Left renal pelvis (tissue), 4 donors: ENCODE measurements at places on chromosomes 12 and 14.

DNA sequence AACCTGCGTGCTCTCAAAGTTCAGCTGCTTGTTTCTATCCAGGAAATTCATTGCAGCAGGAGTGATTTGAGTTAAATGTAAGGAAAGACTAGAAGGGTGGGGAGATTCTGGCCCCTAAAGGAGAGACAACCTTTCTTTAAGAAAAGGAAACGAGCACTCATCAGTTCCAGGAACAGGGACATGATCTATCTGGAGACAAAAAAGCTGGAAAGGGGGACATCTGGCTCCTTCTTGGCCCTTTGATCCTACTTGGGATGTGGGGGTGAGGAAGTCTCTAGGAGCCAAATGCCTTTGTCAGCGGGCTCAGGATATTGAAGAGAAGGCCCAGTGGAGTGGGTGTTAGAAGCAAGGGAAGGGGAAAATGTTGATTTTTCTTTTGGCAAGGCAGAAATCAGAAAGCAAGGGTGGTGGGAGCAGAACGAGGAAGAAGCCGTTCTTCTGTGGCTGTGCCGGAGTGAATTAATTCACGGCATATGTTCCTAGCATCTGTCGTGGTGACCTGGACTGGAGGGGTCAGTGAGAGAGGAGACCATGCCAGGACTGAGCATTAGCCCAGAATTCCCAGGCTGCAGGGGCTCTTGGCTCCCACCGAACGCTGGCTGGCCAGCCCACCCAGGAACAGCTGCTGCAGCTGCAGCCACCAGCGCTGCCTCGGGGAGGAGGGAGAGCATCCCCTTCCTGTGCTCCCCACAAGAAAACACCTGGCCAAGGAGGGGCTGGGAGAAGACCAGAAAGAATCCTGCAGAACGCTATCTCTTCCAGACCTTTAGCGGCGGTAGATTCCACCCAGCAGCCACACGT lies 62.8 kb upstream of the GPATCH2L start:
- DNase-seq, result no peak

- no peak for DNase-seq
Measured at GRCh38 chr14:63852271-63852816, 460 bp upstream of the SYNE2 start.

GRCh38 chr14:69650948-69651369 lies 39.6 kb downstream of the SUSD6 start:
- no peak for DNase-seq

GRCh38 chr14:70646705-70647104 lies 5.0 kb downstream of the TTC9 start:
- no peak for DNase-seq
